RPMI8226 (cell line): ENCODE measurements at places on chromosomes 3 and 15.

DNA sequence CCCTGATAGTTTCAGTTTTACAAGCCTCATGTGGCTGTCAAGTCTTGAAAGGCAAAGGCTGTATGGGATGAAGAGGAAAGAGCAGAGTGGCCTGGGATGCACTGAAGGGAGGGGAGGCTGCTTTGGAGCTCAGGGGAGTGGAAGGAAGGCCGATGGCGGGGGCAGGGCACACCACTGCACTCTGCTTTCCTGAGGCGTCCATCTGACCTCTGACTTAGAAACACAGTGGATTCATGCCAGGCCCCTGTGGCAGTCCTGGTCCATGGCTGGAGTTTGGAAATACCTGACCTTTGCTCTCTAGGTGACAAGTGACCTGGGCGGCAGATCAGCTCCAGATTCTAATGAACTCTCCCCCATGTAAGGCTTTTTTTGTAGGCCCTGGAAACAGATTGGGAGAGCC lies 19.0 kb downstream of the FAH start:
- DNase-seq: no peak

GRCh38 chr15:78322243-78322642 lies 17.9 kb upstream of the CRABP1 start:
- DNase-seq: no peak

DNA sequence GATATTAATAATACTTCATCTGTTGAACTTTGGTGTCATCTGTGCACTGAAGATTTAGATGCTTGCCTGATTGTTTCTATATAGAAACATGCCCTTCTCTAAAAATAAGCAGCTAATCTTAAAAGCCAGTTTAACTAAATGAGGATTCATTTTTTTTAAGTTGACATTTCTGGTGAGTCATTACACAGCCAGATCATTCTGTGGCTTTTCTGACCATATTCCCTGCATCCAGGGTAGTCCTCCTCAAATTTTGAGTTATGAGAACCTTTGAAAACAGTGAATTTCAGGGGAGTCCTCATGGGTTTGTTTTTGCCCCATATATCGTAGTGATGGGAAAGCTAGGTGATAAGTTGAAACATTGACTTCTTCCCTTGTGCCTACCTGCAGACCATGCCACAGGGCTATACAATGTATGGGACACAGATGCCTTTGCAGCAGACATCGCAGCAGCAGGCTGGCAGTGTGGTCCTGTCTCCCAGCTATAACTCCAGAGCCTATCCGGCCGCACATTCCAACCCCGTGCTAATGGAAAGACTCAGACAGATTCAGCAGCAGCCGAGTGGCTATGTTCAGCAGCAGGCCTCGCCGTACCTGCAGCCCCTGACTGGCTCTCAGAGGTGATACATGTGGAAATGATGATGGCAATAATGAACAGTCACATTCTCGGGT lies 26.5 kb upstream of the P2RY12 start:
- DNase-seq: no peak

GRCh38 chr3:53239800-53240199 lies 16.0 kb downstream of the TKT start:
- no peak for DNase-seq

GRCh38 chr15:33132722-33133345 lies 61.7 kb downstream of the FMN1 start:
- peak; percentile 42 for DNase-seq

DNA sequence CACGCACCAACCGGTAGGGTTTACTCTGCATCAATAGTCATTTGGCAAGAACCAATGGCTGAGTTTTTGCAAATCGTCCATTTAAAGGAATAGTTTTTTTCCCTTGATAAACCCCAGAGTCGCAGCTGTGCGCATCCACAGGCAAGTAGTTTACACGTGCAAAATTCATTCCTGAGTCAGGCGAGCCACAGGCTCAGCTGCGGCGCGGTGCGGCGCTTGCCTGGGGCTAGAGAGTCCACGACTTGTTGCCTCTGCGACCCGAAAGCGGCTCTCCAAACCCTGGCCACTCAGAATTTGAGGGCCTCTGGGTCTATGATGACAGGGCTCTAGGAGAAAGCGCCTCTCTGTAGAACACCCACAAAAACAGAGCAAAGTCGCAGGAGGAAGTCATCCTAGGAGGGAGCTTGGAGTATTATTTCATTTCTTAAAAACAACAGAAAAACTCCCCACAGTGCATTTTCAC lies 36.7 kb downstream of the ZIC4 start:
- no peak for DNase-seq

DNA sequence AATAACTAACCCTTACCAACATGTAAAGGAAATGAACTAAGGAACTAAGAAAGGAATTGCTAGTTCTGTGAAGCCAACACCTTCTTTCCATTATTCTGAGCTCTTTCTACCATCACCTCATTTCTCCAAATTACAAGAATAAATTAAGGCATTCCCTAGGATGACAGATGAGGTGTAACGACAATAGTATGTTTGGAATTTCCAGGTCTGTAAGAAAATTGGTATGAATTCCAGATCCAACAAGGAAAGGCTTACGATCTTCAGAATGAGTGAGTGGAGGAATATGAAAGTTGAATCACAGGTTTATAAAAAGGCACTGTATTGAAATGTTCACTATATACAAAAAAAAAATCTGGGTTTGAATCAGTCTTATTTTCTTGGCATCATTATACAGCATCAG lies 4.5 kb upstream of the NANOGP8 start:
- no peak for DNase-seq

DNA sequence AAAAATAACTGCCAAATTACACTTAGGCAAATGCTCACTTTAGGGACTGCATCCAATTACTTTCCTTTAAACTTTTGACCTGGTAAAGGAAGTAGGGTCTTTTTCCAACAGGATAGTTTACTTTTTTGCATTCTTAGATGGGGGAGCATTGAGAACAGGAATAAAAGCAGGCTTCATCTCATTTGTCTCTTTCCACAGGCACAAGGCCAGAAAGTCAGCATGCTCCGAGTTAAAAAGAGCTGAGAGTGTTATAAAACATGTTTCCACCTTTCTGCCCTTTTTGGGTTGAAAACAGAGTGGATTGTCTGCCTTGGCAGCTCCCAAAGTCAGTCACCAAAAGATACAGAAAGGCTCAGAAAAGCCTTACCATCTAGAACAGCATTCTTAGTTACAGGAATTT lies 404.9 kb upstream of the ALCAM start:
- no peak for DNase-seq

DNA sequence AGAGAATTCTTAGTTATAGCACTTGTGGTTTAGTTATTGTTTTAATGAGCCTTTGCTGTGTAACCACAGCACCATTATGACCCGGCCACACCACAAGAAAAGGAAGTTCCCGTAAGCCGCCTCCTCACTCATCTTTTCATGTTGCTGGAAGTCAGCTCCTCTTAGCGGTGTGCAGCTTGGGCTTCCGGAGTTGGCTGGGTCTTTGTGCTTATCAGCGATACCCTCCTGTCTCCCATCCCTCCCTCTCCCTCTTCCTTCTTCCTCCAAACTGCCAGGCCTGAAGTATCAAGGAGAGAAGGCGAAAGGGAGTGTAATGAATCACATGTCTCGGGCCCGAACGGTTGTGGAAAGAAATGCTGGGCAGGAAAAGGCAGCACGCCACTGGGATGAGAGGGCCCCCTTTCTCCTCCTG lies 353.5 kb downstream of the MCTP2 start:
- peak; percentile 32 for DNase-seq
